Upper lobe of left lung (tissue), 6 donors: ENCODE measurements at places on chromosomes 7 and 10.

DNA sequence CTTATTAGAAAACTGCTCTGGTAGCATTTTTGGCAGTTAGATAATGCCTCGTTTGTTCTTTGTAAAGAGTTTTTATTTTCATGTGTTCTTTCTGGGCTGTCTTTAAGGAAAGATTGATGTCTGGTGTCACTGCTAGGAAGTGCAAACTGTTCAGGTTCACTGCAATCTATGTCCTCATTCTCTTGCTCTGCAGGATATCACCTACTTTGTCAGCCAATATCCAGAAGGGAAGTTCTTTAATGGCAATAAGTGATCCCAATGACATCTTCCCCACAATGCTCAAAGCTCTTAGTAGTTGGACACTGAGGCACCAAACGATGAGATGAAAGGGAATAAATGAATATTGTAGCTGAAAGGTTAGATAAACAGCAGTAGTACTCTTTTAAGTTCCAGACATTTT, 115.1 kb downstream of the AGMO start:
- no peak for DNase-seq

- DNase-seq = no peak
Observed at GRCh38 chr10:122391875-122392274, 17.4 kb downstream of the PLEKHA1 start.

DNA sequence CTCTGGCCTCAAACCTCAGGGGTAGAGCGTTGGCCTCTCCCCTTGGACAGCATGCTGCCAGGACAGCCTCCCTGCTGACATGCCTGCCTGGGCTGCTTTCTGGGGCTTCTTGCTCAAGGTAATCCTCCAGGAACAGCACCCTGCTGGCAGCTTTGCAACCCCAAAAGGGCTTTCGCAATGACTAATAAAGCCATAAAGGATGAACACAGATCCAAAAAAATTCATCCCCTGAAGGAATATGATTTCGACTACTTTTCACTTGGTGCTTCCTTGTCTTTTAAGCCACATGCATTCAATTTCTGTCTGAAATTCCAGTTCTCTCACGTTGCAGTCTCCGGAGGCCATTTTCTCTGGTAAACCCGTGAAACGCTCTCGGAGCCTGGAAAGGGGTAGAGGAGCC, 15.1 kb upstream of the SH3PXD2A start:
- no peak for DNase-seq

- peak; percentile 65 for DNase-seq
Observed at GRCh38 chr10:98309366-98310355, 41.7 kb upstream of the LOXL4 start.

DNA sequence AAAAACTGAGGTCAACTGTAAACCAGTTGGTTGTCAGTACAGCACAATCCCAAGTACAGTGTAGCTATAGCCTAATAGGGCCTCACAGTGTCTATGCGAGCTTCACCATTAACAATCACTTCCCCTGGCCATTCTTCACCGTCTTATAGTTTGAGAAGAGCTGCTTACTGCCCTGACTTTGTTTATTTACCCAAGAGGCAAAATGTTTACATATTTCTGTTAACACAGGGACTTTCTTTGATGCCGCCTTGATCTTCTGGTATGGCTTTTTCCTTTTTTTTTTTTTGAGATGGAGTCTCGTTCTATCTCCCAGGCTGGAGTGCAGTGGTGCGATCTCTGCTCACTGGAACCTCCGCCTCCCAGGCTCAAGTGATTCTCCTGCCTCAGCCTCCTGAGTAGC, 3.3 kb downstream of the MYOF start:
- no peak for DNase-seq

GRCh38 chr10:86392723-86393094, 26.1 kb upstream of the GRID1 start:
- no peak for DNase-seq

DNA sequence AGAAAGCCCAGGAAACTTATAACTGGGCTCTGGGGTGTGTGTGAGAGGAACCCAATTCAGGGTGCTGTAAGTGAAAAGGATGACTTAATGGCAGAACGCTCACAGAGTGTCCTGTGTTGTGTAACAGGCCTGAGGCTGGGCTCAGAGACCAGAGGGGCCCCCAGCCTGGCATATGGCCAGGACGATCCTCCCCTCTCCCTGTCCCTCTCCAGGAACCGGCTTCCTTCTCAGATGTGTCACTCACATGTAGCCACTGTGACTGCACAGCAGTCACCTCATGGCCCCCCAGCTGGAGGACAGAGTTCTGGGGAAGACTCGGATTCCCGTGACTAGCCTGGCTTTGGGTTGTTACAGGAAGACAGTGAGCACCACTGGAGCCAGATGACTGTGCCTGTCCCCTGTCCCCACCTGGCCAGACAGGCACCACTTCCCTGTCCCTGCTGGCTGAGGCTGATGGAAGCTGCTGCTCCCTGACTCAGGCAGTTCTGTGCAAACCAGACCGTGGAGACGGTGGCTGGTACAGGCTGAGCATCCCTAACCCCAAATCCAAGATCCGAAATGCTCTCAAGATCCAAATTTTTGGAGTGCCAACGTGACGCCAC, 220.5 kb downstream of the MLLT10 start:
- DNase-seq = no peak

DNA sequence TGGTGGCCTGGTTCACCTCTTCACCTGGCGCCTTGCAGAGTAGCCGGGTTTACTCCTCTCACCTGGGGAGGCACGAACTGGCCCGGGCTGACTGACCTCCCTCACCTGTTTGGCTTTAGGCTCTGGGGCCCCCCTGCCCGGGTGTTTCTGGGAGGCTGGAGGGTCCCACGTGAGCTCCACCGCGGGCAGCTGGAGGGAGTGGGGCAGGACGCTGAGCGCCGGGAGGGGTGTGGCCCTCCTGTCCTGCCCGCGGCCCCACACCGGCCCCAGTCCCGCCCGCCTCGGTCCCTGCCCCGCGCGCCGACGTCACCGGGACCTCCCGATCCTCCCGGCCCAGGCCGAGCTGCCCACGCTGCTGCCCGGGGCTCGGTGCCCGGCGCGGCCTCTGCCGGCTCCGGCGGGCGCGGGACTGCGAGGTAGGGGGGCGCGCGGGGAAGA, at the start of gene AMZ1:
Gene AMZ1 (plus strand): TSS at position 322 of the 438 bp plus-strand sequence. CDS start 12,250 bp downstream, outside the sequence.
- DNase-seq = peak; percentile 86

- DNase-seq = no peak
Observed at GRCh38 chr7:69811476-69812308, 213.4 kb downstream of the AUTS2 start.

- DNase-seq = no peak
Observed at GRCh38 chr10:126836009-126836408, 69.2 kb upstream of the DOCK1 start.

DNA sequence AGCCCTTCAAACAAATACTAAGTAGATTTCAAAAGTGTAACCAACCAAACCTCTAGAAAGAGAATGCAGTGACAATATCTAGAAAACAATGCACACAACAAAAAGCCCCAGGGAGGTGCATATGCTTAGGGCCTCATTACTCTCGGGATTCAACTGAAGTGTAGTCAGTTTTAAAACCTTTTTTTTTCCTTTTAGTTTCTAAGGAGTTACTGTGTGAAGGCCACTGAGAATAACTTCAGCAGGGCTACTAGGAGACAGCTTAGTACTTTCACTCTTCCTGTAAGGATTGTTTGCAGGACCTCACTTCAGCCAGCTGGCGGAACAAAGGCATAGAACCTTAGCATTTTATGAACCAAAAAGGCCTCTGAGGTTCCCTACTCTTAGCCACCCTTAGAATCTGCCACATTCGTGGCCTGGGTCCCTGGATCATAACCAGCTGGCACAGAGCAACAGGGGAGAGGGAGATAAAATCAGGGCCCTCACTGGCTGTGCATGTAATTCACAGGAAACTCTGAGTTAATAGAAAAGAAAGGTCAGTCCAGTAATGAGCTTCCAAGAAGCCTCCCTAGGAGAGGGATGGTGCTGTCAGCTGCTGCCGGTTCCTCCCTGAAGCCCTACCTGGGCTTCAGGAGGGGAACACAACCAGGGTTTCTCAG, 3.6 kb downstream of the VOPP1 start:
- DNase-seq = no peak

DNA sequence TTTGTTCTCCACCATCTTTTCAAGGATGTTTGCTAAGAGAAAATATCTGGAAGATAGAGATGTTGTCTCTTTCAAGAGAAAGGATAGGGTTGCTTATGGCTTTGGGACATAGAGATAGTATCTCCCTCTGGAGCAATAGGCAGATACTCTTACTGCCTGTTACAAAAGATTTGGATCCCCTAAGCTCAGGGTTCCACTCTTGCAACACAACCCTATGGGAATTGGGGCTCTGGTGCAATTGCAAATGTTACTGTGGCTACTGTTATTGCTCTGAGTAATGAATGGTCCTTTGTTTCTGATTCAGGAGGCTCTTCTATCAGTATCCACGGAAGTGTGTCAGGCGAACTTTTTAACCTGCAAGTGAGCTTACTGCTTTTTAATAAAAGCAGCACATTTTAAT, 88.8 kb downstream of the GPR85 start:
- DNase-seq = no peak

DNA sequence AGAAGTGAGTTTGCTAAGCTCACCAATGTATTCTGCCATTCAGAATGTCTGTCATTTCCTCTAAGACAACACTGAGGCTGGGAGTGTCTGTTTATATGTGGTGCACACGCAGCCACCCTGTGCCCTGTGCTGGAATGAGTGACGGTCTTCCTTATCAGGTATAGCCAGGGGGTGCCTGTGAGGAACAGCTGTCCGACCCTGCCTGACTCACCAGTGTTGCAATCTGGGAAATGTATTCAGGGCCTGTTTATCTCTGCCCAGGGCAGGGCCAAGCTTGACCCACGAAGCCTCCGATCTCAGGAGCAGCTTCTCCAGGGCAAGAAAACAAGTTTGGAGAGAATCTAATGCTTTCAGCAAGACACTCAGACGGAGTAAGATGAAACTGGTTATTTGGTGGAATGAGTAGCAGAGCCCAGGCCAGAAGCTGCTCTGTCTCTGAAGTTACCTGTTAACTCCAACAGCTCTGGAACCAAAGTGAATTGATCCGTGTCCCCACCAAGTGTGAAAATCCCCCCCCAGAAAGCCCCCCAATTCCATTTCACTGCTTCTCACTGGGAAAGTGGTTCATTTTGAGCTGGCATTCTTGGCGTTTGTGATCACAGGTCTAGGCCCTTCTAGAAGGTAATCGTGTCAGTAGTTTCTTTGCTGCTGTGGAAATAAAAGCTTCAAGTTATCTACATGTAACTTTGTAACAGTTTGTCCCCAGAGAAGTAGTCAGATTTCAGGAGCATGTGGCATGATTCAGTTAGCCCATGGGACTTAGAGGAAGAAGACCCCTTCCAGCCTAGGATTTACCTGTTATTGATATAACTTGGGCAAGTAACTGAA, 6.1 kb upstream of the UBE2H start:
- DNase-seq = no peak

DNA sequence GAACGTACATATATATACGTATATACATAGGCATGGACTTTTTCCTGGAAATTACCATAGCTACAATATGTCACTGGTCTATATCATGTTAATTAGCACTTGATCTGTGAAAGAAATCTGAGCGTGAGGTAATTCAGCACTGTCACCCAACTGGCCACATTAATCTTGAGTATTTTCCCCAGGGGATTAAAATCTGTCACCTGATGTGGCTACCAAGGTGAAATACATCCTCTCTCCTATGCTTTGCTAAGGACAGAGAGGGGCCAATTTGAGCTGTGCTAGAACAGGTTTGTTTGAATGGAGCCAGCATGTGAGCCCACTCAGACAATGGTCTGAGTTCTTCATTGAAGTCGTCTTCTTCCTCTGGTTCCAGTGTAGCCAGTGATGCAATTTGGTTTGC, 33.3 kb downstream of the CYCS start:
- no peak for DNase-seq

- peak; percentile 60 for DNase-seq
Observed at GRCh38 chr7:47580811-47581331, 1.0 kb downstream of the TNS3 start.

GRCh38 chr7:44881610-44882009, 3.7 kb downstream of the PURB start:
- no peak for DNase-seq

- no peak for DNase-seq
Observed at GRCh38 chr7:101754424-101755159, 62.8 kb upstream of the CUX1 start.

GRCh38 chr7:51450541-51450940, 133.9 kb upstream of the COBL start:
- no peak for DNase-seq

GRCh38 chr7:11228515-11228914, 254.8 kb downstream of the PHF14 start:
- peak; percentile 67 for DNase-seq
